ENCODE measurements at places on chromosomes 5 and 9.
A peak's percentile ranks its signal among the peaks of the same experiment; 100 is the strongest.

DNA sequence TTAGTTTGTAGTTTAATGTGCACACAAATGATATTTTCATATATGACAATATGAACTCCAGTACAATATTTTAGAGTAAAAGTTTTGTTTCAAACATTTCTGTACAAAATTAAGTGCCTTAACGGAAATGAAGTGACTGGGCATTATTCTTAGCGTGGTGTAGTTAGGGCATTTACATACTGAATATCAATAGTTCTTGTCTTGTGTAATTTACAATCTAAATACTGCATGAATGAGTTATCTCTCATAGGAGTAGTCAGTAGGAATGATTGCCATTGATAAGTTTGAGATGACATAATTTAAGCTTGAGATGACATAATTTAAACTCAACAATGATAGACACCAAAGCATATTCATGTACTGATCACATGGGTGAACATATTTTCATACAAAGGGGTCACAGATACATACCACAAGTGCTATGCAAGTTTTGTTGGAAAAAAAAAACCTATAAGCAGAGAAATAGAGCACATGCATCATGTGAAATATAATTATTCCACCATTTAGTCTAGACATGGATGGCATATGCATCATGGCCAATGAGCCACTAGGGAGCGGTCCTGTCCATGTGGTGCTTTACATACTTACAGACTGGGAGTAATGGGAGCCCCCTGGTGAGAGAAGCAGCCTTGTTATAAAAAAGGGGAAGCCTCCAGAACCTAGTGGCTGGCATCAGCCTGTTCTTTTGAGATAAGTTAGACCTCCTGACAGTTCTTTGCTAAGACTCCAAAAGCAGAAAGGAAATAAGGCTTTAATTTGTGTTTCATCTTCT lies 1523.9 kb downstream of the MAT2B start:
- DNase-seq, result peak; percentile 27

DNA sequence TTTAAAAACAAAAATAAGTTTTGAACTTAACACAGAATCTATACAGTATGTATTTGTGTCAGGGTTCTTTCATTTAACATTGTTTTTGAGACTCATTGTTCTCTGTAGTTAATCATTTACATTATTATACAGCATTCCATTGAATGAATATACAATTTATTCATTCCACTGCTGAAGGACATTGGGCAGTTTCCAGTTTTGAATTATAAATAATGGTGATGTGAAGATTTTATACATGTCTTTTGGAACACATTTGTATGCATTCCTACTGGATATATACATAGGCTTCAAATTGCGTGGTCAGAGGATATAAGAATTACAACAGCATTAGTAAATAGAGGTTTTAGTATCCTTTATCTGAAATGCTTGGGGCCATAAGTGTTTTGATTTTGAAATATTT lies 72.0 kb downstream of the CEP120 start:
- DNase-seq, result no peak

DNA sequence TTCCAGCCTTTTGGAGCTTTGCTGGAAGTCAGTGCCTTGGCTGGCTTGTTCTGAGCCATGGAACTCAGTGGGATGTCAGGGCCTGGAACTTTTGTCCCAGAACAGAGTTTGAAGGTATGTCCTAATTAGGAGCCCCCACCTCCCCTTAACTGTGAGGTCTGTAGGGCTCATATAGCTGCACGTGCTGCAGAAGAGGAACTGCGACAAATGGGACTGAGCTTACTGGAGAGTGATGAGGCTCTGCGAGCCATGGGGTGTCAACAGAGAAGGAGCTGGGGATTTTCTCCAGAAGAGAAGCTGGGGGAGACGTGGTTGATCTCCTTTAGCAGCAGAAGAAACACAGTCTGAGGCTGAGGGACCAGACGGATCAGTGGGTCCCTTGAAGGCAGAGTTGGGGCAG lies 10.9 kb downstream of the TMEM8B start:
- no peak for DNase-seq

DNA sequence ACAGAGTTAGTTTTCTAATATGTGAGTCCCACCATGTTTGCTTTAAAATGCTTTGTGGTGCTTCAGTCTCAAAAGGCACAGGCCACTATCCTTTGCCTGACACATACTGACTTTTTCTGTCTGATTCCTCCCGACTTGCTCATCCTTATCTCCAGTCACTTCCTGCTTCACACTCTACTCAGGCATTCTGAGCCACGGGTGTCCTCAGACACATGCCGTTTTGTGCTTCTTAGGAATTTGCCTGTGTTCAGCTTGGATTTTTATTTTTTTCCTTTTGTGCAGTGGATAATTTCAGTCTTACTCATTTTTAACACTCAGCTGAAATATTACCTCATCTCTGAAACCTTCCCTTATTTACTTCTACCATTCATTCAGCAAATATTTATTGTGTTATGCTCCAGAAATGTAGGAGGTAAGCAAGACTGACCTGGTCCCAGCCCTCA lies 54.1 kb downstream of the MAN2A1 start:
- DNase-seq, result no peak

GRCh38 chr9:79817438-79818004 lies 245.8 kb downstream of the TLE4 start:
- DNase-seq, result no peak

DNA sequence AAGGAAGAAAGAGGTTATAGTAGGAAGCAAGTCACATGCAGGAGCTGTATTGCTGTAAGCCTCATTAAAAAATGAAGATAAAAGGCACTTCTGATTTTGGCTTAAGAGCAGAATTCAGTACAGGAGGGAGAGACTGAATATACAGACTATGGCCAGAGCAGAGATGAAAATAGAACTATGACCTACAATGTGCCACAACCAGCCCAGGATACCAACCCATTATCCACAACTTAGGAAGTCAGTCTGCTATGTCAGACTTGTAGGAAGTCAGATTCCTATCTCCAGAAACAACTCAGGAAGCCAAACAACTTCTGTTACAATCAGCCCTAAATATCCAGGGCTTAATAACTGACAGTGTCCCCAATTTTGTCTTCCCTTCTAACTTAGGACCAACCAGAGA lies 156.2 kb upstream of the ANKH start:
- no peak for DNase-seq

DNA sequence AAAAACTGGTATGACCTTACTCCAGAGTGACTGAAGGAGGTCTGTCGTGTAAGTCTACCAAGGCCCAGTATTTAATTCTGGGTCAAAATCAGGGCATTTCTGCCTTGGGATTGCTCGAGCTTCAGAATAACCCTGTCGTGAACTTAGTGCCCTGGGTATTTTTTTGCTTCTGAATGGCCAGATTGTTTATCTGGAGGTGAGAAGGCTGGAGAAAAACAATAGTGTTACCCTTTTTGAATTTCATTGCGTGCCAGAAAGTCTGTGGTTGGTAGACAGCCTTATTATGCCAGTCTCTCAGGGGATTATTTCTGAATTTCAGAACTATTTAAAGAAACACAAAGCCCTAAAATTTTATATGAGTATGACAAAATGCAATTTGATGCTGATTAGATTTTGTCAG lies 323.4 kb downstream of the CSNK1G3 start:
- DNase-seq, result no peak

GRCh38 chr9:102985162-102985895 lies 9.8 kb upstream of the CYLC2 start:
- no peak for DNase-seq

DNA sequence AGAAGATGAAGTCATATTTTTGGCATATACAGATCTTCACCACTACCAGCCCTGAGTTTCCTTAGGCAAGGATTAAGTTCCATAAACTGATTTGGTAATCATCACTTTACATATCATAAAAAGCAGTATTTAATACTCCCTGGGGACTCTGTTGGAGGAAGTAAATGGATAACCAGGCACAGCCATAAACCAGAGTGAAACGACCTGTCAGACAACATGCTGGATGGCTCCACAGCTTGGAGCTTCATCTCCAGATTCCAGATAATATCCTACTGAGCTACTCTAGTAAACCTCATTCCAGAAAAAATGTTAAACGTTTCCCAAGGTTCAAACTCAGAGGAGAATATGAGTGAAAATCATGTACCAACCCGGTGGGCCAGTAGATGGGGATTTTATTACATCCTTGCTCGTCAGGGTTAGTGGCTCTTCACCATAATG lies 109.2 kb downstream of the BASP1 start:
- DNase-seq, result no peak

GRCh38 chr9:133252301-133253020 lies 22.5 kb downstream of the ABO start:
- DNase-seq, result no peak

DNA sequence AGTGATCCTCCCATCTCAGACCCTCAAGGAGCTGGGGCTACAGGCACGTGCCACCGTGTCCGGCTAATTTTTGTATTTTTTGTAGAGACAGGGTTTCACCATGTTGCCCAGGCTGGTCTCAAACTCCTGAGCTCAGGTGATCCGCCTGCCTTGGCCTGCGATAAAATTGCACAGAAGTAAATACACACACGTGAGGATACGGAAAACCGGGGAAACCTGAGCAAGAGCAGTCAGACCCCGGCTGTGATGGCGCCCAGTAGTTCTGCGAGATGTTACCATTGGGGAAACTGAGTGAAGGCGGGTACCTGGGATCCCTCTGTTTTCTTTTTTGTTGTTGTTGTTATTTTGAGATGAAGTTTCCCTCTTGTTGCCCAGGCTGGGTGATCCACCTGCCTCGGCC lies 114.9 kb downstream of the C9orf50 start:
- DNase-seq, result no peak

DNA sequence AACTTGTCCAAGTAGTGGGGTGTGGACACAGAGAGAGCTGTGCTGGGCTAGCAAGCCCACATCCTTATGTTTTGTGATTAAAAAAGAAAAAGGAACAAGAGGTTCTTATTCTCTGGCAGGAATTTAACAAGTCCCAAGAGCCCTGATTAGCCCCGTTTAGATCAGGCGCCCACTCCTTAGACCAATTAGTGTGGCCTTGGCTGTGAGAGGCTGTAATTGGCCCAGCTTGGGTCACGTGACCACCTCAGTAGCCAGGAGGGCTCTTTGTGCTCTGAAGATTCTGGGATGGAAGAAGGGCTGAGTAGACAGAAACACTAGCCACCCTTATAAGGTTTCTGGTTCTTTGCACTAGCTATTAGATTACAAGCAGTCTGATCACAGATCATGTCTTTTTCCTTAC lies 31.1 kb downstream of the GCNT4 start:
- DNase-seq, result no peak

GRCh38 chr5:178786859-178787499 lies 56.5 kb upstream of the ZNF354A start:
- DNase-seq, result no peak

- no peak for DNase-seq
These were observed 291.8 kb downstream of the AOPEP start for GRCh38 chr9:95018099-95018936.

DNA sequence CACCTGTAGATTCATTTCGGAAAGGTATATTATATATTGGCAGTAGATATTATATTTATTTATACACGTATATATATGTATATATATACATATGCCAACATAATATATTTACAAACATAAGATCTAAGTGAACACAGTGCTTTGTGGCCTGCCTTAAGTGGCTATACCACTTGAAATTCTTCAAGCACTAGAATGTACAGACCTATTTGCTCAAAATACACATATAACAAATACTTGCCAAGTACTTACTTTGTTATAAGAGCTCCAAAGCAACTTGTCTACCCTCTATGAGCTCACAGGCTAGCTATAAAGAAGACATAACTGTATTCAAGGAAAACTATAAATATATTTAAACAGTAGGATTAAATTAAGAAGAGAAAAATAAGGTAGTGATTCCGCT lies 33.6 kb upstream of the SLC36A1 start:
- DNase-seq, result no peak

- no peak for DNase-seq
These were observed 92.6 kb upstream of the TRIM32 start for GRCh38 chr9:116594547-116594946.

- DNase-seq, result no peak
These were observed 108.1 kb upstream of the PRRC1 start for GRCh38 chr5:127409246-127409917.

- peak; percentile 25 for DNase-seq
These were observed 752 bp downstream of the TSTD2 start for GRCh38 chr9:97632248-97632984.

GRCh38 chr9:11537566-11537965 lies 924.8 kb upstream of the PTPRD start:
- no peak for DNase-seq

- DNase-seq, result no peak
These were observed 48.1 kb downstream of the EBF1 start for GRCh38 chr5:159051421-159052282.

DNA sequence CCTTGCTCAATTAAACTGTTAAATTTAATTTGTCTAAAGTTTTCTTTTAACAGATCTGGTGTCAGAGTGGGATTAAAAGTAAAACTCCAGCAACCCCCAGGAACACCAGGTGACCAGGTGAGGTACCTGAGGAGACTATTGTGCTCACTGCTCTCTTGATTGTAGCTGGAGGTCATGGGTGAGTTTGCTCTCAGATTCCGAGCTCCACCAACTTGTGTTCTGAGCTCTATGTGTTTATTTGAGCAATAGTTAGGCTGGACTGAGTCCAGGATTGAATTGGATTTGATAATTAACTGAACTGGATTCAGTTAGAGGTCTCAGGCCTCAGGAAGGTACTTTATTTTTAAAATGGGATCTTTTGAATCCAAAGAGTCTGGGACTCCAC lies 17.9 kb upstream of the SCGB3A2 start:
- DNase-seq, result no peak
